ENCODE measurements at places on chromosomes 2 and 18.

GRCh38 chr2:135202751-135203150, 150.7 kb downstream of the RAB3GAP1 start:
- no peaks in the 10 kb centered on the region for H3K4me1 ChIP-seq
- no peaks in the 10 kb centered on the region for H3K27me3 ChIP-seq
- no peak overlapping the region for H3K27ac ChIP-seq
- DNase-seq: no peak

- no peaks in the 10 kb centered on the region for H3K4me1 ChIP-seq
- H3K36me3 ChIP-seq: no peaks in the 10 kb centered on the region
- no peak for DNase-seq
- no peak overlapping the region for H3K27ac ChIP-seq
- peaks cover 1% of the 10 kb centered on the region for H3K27me3 ChIP-seq
- H3K4me3 ChIP-seq: no peak overlapping the region
Measured at GRCh38 chr2:181779288-181780021, 99.1 kb upstream of the NEUROD1 start.

GRCh38 chr18:50678651-50679050, 118.8 kb downstream of the MAPK4 start:
- H3K27me3 ChIP-seq: no peaks in the 10 kb centered on the region
- no peak overlapping the region for H3K4me3 ChIP-seq
- no peaks in the 10 kb centered on the region for H3K36me3 ChIP-seq
- DNase-seq: no peak

- DNase-seq: peak; percentile 84
- no peaks in the 10 kb centered on the region for H3K4me1 ChIP-seq
- H3K27me3 ChIP-seq: no peaks in the 10 kb centered on the region
- no peak overlapping the region for H3K27ac ChIP-seq
- H3K4me3 ChIP-seq: no peak overlapping the region
Measured at GRCh38 chr18:21897811-21898210, 157.2 kb downstream of the MIB1 start.

- no peaks in the 10 kb centered on the region for H3K36me3 ChIP-seq
- no peaks in the 10 kb centered on the region for H3K4me1 ChIP-seq
- DNase-seq: no peak
- no peaks in the 10 kb centered on the region for H3K27me3 ChIP-seq
Measured at GRCh38 chr2:144181001-144181400, 338.9 kb downstream of the ZEB2 start.

GRCh38 chr18:55083461-55083860, 124.2 kb upstream of the CCDC68 start:
- H3K27me3 ChIP-seq: no peaks in the 10 kb centered on the region
- no peaks in the 10 kb centered on the region for H3K36me3 ChIP-seq
- no peaks in the 10 kb centered on the region for H3K4me1 ChIP-seq
- no peak overlapping the region for H3K4me3 ChIP-seq

DNA sequence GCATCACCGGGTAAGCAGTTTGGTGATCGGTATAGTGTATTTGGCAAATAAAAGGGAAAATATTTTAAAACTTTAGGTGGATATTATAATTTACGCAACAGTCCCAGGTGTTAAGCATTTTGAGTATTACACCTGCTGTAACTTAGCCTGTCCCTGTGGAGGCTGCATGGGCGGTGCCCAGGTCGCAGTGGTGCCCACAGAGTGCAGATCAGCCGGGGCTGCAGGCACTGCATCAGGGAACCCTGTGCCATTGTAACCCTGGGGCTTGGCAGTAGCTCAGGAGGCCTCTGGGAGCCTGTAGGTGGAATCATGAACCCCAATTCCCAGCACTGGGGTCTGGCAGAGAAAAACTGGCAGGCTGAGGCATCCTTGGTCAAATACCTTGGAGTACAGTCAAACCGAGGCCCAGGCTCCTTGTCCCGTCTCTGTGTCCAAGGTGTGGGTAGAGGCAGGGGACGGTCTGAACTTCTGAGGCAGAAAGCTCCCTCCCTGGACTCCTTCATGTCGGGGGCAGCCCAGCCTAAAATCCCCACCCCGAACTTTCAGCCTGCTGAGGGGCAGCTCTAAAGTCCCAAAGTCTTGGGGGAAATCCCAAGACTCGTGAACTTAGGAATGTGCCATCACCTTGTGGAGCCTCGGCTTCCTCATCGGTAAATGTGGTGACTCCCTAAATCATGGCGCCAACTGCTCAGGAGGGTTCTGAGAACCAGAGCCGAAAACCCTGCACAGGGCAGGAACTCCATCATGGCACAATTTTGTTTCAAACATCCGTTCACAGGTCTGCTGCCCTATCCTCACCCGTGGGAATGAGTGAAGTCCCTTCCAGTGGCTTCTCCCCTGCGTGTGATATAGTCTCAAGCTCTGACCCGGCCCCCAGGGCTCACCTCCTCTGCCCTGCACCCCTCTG, 85.7 kb downstream of the INHBB start:
- H3K4me3 ChIP-seq: no peak overlapping the region
- no peaks in the 10 kb centered on the region for H3K36me3 ChIP-seq
- peaks cover 45% of the 10 kb centered on the region for H3K4me1 ChIP-seq
- H3K27me3 ChIP-seq: peaks cover 31% of the 10 kb centered on the region

- no peak overlapping the region for H3K27ac ChIP-seq
- no peak overlapping the region for H3K4me3 ChIP-seq
- H3K27me3 ChIP-seq: no peaks in the 10 kb centered on the region
- H3K36me3 ChIP-seq: no peaks in the 10 kb centered on the region
Measured at GRCh38 chr2:101133492-101134100, 17.6 kb downstream of the TBC1D8 start.

DNA sequence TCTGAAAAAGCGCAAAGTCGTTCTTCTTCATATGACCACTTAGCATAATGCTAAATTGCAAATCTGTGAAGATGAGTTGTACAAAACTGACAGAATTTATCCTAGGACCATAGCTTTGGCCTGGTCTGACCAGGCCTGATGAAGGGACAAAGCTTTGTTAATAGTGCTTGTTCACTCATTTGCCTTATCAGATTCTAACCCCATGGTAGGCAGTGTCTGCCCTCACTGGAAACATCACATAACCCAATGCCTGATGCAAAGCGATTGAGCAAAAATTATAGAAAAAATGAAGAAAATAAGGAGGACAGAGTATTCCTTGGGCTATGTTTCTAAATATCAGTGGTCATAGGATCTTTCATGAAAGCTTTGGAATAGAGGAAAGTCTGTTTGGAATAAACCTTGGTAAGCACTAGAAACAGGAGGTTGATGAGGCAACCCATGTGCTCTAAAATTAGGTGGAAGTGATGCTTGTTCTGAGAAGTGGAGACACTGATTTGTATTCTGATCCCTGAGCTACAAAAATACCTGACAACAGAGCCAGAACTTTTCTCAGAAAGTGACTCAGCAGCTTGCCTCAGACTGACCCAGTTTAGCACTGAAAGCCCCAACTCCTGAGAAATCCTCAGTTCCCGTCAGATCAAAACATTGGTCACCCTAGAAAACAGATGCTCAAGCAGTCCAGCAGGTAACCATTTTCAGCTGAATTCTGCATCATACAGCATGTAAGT, 131.4 kb upstream of the MAPRE2 start:
- H3K27ac ChIP-seq: no peak overlapping the region
- no peaks in the 10 kb centered on the region for H3K27me3 ChIP-seq
- no peak overlapping the region for H3K4me3 ChIP-seq
- no peak for DNase-seq

DNA sequence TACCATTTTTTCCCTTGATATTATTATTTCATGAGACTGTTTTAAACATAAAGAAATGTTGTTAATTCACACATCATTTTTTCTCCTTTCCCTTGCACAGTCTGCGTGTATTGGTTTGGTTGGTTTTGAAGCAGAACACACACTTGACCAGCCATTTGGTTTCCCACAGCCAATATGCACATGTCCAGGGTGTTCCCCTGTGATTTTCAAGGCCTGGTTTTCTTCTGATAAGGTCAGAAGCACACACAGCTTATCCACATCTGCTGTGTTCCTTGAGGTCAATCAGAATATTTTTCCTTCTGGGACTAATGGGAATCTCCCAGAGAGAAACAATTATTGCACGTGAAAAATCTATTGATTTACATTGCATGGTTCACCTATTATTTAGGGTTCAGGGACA, 103.2 kb upstream of the EFEMP1 start:
- no peaks in the 10 kb centered on the region for H3K27me3 ChIP-seq
- H3K36me3 ChIP-seq: no peaks in the 10 kb centered on the region
- H3K4me1 ChIP-seq: no peaks in the 10 kb centered on the region
- no peak overlapping the region for H3K27ac ChIP-seq

DNA sequence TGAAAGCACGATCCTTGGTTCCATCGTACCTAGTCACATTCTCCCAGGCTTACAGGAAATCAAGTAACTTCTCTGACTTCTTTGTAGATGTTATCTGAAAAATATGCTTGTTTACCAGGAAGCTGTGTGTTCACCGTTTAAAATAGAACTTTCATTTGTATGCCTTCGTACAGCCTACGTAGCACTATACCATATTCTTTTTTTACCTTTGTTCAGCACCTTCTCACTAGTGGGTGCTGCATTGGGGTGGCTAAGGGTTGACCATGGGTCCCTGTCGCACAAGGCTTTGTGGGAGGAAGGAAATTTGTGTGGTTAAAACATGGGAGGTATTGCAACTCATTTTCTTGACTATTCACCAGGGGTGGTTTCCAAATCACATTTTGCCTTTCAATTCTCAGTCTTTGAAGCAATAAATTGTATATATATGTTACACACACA, 16.6 kb downstream of the MALT1 start:
- no peaks in the 10 kb centered on the region for H3K27me3 ChIP-seq
- no peaks in the 10 kb centered on the region for H3K4me1 ChIP-seq
- H3K4me3 ChIP-seq: no peak overlapping the region
- H3K27ac ChIP-seq: no peak overlapping the region
- no peak for DNase-seq
- H3K36me3 ChIP-seq: peaks cover 14% of the 10 kb centered on the region

GRCh38 chr18:21262979-21263378, 20.9 kb downstream of the GREB1L start:
- DNase-seq: no peak
- H3K27me3 ChIP-seq: no peaks in the 10 kb centered on the region

GRCh38 chr2:232512602-232513001, 7.6 kb upstream of the PRSS56 start:
- no peak overlapping the region for H3K27ac ChIP-seq
- no peaks in the 10 kb centered on the region for H3K27me3 ChIP-seq
- H3K4me3 ChIP-seq: no peak overlapping the region
- no peaks in the 10 kb centered on the region for H3K36me3 ChIP-seq
- DNase-seq: no peak

DNA sequence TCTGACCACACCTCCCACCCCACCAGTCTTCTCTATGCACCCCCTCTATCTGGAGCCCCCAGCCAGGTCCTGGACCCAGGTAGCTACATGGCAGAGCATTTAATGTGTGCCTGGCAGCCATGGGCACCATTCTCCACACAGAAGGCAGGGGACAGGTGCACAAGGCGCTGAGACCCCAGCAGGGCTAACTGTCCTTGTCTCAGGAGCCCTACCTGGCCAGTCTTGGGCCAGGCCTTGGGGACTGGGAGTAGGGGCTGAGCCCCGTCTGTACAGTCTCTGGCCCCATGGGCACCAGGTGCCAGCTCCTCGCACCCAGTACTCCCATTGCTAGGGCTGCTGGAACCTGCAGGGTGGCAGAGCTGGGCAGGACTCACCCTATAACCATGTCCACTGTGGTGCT, 2.9 kb downstream of the GNLY start:
- no peak overlapping the region for H3K4me3 ChIP-seq
- H3K27me3 ChIP-seq: no peaks in the 10 kb centered on the region
- no peaks in the 10 kb centered on the region for H3K36me3 ChIP-seq
- no peak overlapping the region for H3K27ac ChIP-seq
- peaks cover 2% of the 10 kb centered on the region for H3K4me1 ChIP-seq
- DNase-seq: no peak

- H3K4me1 ChIP-seq: peaks cover 12% of the 10 kb centered on the region
- no peak overlapping the region for H3K27ac ChIP-seq
- no peaks in the 10 kb centered on the region for H3K36me3 ChIP-seq
- no peaks in the 10 kb centered on the region for H3K27me3 ChIP-seq
- DNase-seq: peak; percentile 77
Measured at GRCh38 chr2:88329815-88330603, 122.5 kb downstream of the FOXI3 start.

- no peak for DNase-seq
- peaks cover 22% of the 10 kb centered on the region for H3K4me1 ChIP-seq
- no peak overlapping the region for H3K4me3 ChIP-seq
- H3K36me3 ChIP-seq: no peaks in the 10 kb centered on the region
- H3K27me3 ChIP-seq: no peaks in the 10 kb centered on the region
- no peak overlapping the region for H3K27ac ChIP-seq
Measured at GRCh38 chr18:8943900-8944870, 158.3 kb upstream of the NDUFV2 start.

- no peak overlapping the region for H3K4me3 ChIP-seq
- H3K27me3 ChIP-seq: no peaks in the 10 kb centered on the region
- no peaks in the 10 kb centered on the region for H3K4me1 ChIP-seq
- no peaks in the 10 kb centered on the region for H3K36me3 ChIP-seq
- no peak for DNase-seq
- H3K27ac ChIP-seq: no peak overlapping the region
Measured at GRCh38 chr2:151009437-151010175, 252.1 kb downstream of the RBM43 start.

DNA sequence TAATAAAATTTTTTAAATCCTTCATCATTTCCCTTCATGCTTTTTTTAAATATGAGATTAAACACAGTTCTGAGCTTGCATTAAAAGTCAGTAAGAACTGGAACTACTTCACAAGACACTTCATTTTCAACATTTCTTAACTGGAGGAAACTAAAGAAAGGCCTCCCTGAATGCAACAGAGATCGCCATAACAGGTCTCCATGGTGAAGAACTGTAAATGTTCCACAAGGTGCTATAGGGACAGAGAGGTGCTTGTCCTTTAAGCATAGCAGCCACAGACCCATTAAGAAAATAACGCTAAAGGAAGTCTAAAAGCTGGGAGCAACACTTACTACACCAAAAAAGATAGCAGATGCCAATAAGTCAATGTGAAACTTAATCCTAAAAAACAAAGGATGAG, 8.5 kb downstream of the STAM2 start:
- DNase-seq: no peak
- no peaks in the 10 kb centered on the region for H3K36me3 ChIP-seq
- H3K27me3 ChIP-seq: no peaks in the 10 kb centered on the region
- H3K4me3 ChIP-seq: no peak overlapping the region

GRCh38 chr2:68911709-68912108, 40.5 kb upstream of the BMP10 start:
- H3K27me3 ChIP-seq: no peaks in the 10 kb centered on the region
- no peaks in the 10 kb centered on the region for H3K36me3 ChIP-seq
- peaks cover 2% of the 10 kb centered on the region for H3K4me1 ChIP-seq
- H3K27ac ChIP-seq: no peak overlapping the region
- DNase-seq: no peak

GRCh38 chr2:161104054-161104553, 56.1 kb upstream of the TANK start:
- H3K36me3 ChIP-seq: no peaks in the 10 kb centered on the region
- H3K27ac ChIP-seq: no peak overlapping the region
- no peaks in the 10 kb centered on the region for H3K4me1 ChIP-seq
- no peak overlapping the region for H3K4me3 ChIP-seq
